Mesendoderm (in vitro differentiated cells): ENCODE measurements at places on chromosomes 16 and 17.
A peak's percentile ranks its signal among the peaks of the same experiment; 100 is the strongest.

GRCh38 chr16:81838794-81839193 lies 59.7 kb downstream of the PLCG2 start:
- no peak for DNase-seq

DNA sequence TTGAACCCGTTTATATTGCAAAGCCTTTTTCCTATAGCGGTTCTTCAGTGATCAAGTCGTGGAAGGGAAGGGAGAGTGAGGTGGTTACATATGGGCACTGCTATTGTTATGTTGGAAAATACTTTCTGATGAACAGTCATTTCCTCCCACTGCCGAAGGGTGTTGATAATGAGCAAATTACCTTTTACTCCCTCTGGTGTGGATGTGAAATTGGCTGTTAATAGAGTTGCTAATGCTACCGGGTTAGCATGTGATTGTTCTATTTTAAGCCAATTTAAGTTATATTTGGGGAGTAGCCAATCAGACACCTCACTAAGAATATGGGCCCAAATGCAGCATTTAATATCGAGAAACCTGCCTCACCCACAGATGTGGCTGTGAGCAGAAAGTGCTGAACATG lies 15.6 kb upstream of the PMFBP1 start:
- DNase-seq: no peak

DNA sequence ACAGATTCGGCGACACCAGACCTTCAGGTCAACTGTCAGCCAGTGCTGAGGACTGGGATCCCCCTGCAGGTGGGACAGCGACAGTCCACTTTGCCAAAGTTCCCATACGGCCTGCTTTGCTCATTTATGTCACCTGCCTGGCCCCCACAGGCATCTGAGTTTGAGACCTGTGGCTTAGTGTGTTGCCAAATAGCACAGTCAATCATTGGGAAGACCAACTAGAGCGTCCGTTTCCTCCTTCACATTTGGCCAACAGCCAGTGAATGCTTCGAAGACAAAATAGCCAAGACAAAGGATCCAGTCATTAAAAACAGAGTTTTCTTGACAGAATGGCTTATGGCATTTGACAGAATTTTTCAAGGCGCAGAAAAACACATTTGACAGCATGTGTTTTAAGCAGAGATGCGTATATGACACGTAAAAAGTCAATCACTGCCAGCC lies 113.8 kb downstream of the ABCC12 start:
- DNase-seq: peak; percentile 78

DNA sequence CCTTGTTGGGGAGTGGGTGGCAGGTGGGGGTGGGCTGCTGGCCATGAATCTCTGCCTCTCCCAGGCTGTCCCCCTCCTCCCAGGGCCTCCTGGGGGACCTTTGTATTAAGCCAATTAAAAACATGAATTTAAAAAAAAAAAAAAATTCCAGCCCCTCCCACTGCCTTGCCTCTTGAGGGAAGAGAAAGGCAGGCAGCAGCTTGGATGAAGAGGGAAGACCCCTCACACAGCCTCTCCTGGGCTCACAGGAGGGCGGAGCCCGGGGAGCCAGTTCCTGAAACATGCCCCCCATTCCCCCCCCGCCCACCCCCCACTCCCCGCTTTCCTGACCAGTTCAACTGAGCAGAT lies 1.8 kb upstream of the TCAP start:
- peak; percentile 31 for DNase-seq

DNA sequence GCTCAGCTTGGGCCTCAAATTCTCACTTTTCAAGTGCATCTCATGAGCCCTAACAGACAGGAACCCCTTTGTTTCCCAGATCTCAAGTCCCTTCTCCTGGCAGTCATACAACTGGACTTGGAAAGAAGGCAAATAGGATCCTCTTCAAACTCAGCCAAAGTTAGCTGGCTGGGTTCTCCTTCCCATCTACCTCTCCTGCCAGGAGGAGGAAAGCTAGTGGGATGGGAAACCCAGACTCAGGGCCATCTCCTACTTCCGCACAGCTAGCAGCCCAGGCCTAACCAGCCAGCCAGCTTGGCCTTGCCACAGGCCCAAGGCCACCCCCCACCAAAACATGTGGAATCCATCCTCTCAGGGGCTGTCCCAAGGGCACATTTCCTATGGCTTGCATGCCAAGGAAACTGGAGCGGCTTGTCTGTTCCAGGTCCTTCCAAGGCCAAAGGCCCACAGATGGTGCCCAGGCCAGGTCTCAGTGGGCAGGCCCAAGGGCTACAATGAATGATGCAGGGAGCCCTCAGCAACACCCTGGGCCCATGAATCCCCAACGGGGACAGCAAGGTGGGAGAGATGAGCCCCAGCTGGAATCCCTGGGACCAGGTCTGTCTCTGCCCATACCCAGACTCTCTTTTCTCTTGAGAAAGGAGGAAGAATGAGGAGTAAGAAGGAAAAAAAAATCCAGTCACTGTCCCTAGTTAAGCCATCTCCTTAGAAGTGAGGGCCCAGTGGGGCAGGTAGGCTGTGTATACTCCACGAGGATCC lies 1.7 kb downstream of the SMARCD2 start:
- DNase-seq: no peak

- DNase-seq: no peak
Measured at GRCh38 chr16:9102379-9102778, 10.9 kb downstream of the HAPSTR1 start.
